ENCODE measurements at places on chromosomes 1 and 21.

DNA sequence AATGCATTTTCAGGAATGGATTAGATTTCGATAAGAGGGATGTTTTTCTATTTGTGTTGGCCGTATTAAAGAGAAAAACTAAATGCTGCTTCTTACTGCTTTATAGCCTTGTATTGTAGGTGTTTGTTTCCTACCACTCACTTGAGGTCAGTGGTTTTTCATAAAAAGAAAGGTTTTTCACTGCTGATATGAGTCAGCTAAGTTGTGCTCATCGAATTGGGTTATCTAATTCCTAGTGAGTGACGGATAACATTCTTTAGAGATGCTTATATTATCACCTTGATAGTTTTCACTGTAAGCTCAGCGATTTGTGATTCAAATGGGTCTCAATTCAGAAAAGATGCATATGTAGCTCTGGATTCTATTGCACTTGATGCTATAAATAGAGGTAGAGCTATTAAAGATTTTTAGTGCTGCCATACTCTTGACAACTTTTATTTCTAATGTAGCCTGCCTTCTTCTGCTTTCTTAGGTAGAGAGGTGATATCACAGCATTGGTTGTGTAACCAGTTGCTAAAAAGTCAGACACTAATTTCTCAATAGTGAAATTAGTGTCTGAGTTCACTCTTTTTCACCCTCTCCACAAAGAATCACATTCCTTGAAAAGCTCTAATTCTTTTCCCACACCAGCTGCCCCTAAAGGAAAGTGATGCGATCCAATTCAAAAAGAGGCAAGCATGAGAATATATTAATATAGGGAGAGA lies 180.0 kb downstream of the RASAL2 start:
- DNase-seq = no peak

- DNase-seq = no peak
Measured at GRCh38 chr21:36728371-36729111, 29.6 kb downstream of the SIM2 start.

- DNase-seq = no peak
Measured at GRCh38 chr1:181185461-181185860, 97.0 kb downstream of the IER5 start.

- no peak for DNase-seq
Measured at GRCh38 chr21:39208624-39209333, 25.5 kb upstream of the PSMG1 start.

DNA sequence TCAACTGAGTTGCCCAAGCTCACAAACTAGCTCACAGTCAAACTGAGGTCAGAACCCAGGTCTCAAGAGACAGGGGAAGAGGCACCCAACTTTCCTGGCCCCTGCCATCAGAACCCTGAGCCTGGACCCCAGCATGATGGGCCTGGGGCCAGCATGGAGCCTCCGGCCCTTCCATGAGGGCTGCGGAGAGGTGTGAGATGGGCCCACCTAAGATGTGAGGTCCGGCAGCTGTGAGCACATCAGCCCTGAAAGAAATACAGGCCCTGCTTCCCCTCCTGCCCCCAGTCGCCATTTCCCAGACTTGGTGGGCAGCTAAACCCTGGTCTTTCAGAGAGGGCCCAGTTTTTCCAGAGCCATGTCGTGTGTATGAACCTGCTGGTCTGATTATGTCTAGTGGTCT lies 30.6 kb downstream of the QSOX1 start:
- no peak for DNase-seq

GRCh38 chr21:41188486-41189149 lies 20.7 kb downstream of the BACE2 start:
- DNase-seq = no peak

DNA sequence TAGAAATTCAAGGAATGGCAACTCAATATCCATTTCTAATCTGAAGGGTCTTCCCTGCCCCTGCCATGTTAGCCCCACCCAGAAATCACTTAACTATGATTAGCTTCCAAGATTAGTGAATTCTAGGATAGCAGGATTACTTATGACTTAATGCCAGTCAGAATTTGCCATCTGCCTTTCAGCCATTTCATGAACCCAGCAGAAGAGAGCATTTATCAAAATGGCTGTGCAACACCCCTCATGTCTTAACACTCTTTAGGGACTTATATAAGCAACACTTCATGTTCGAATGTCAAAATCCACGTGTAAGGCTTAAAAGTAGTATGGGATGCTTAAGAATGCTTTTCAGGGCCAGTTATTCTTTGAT lies 288.5 kb downstream of the NFIA start:
- no peak for DNase-seq

GRCh38 chr1:9384751-9385245 lies 92.1 kb downstream of the SPSB1 start:
- DNase-seq = no peak

- DNase-seq = no peak
Measured at GRCh38 chr1:177444997-177445746, 274.4 kb downstream of the BRINP2 start.

DNA sequence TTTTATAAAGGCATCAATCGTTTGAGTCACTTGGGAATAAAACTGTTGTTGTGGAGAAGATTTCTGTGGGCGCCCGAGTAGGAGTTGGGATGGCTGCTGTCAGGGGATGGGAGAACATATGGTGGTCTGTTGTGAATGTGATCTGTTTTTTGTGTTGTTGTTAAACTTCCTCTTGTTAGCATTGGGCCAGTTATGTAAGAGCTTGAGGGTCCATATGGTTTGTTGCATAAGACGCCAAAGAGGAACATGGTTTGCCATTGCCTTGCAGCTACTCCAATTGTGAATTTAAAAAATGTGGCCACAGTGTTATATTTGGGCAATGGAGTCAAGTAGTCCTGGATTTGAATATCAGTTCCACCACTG lies 136.1 kb upstream of the JUN start:
- no peak for DNase-seq

DNA sequence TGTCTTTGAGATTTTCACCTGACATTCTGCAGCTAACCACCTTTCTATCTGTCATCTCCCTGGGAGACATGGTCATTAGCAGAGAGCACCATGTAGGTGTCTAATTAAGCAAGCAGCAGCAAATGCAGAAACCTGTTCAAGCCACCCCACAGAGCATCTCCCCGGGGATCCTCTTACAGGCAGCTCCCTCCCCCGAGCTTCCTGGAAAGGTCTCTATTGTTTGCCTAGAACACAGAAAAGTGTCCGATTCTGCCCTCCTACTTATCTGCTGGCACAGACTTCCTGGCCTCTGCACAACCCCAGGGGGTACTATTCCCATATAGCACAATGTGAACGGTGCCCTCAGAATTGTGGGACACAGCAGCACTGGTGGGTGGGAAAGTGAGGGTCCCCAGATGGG lies 46.1 kb downstream of the PLEKHA6 start:
- DNase-seq = no peak

GRCh38 chr1:108889706-108890384 lies 13.1 kb downstream of the GPSM2 start:
- DNase-seq = no peak

- no peak for DNase-seq
Measured at GRCh38 chr1:243855616-243856318, 5.7 kb upstream of the AKT3 start.

Measured in activated T-cell treated with anti-CD3 and anti-CD28 coated beads, Interleukin-2, amount 50 U/mL, for 1 hour (primary cell).